NCI-H510A (cell line): ENCODE measurements at places on chromosomes 3 and 15.

- no peak for DNase-seq
Observed at GRCh38 chr3:115680803-115681345, 57.6 kb downstream of the GAP43 start.

- no peak for DNase-seq
Observed at GRCh38 chr3:106093616-106094015, 224.8 kb upstream of the CBLB start.

DNA sequence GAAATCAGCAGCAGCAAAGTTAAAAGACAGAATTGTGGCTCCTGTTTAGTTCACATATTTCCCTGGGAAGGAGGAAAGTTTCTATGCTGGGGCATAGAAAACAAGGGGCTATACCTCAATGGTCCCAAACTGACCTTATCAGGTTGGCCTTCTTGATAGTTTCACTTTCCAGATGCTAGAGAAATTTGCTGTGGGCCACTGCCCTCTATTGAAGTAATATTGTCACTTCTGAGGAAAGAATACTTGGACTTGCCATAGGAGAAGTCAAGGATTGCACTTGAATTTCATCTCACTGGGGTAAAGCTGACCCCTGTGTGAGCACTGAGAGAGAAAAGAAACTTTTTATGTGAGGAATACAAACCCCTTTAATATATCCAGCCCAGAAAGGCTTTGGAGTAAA, 49.3 kb upstream of the XCR1 start:
- no peak for DNase-seq

DNA sequence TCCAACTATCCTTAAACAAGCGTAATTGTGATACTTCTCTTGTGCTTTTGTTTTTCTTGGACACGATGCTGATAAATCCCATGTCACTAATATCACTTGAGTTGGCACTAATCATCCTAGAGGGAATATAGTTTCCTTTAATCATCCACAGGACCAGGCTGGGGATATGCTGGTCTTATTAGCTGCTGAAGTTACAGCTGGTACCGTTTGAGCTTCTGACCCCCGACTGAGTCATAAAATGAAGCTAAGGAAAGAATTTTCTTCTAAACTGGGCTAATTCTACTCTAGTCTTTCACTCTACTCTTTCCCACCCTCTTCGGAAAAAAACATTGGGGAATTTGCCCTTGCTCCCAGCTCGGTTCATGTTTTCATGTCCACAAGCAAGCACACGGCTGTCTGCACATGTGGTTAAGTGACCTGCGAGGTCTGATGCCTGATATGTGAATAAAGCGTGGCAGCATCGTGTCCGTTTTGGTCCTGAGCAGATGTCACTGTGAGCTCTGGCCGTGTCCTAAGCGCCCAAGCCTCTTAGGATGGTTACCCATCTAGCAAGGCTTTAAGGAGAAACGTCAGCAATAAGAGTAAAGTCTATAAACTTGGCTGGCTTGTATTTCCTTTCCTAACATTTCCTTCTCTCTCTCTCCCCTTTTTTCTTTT, 223.7 kb downstream of the ITPR1 start:
- DNase-seq: no peak

DNA sequence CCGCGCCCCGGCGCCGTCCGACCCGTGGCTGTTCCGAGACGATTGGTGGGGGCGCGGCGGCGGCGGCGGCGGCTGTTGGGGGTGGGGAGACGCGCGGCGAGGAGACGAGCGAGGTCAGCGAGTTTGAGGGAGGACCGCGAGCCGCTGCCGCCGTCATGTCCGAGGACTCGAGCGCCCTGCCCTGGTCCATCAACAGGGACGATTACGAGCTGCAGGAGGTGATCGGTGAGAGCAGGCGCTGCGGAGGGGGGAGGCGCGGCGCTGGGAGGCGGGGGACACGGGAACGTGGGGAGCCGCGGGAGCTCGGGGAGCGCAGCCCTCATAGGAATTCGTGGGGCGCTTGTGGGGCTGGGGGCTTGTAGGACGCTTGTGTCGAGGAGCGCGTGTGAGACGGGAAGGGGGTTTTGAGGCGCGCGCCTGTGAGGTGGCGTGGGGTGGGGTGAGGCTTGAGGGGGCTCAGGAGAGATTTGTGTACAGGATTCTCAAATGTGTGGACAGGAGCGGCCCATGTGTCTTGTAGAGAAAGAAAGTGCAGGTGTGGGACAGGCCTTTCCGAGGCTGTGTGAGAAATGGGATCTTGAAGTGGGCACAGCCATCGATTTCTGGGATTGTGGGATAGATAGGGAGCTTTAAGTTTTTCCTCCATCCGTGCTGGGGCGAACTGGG, 518 bp downstream of the OXSR1 start:
- no peak for DNase-seq

DNA sequence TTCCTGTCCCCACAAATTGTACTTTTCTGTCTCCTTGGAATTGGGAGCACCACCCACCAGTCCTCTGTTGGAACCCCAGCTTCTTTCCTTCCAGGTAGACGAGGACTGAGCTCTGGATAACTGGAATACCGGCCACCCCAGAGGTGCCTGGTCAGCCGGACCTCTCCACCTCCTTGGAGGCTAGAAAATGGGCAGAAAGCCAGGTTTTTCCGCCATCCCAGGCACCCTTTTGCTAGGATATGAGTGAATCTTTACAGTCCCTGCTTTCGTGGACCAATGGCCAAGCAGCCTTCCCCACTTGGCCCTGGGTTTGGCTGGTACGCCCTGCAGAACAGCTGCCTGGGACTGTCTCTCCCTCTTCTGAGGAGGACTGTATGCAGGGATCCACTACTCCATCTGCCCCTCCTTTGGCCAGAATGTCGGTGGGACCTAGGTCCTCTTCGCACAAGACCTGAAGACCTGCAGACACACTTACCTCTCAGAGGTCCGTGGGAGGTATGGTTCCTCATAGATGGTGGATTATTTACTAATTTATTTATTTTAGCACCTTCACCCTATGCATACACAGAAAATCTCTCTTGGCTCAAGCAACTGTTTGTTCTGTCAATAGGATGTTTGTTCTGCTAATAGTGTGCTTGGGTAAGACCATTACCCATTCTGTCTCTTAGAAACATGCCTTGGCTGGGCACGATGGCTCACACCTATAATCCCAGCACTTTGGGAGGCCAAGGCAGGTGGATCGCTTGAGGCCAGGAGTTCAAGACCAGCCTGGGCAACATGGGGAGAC, 8.6 kb upstream of the CHAC1 start:
- DNase-seq: no peak

DNA sequence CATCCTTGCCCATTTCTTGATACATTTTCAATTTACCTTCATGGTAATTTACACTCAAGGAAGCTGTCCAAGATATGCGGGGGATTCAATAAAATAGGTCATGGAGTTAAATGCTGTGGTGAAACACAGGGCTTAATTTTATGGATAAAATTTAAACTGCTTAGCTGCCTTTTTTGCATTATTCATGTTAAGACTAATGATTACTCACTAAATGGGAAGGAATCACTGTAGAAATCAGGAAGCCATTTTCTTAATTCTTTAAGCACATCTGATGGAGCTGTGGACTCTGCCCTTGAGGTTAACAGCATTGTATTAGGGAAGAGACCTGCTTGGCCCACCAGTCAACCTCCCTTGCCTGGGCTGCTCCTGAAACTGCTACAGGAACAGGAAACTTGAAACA, 62.5 kb upstream of the RBP1 start:
- no peak for DNase-seq

- no peak for DNase-seq
Observed at GRCh38 chr15:65006876-65007275, 17.2 kb upstream of the SPG21 start.

DNA sequence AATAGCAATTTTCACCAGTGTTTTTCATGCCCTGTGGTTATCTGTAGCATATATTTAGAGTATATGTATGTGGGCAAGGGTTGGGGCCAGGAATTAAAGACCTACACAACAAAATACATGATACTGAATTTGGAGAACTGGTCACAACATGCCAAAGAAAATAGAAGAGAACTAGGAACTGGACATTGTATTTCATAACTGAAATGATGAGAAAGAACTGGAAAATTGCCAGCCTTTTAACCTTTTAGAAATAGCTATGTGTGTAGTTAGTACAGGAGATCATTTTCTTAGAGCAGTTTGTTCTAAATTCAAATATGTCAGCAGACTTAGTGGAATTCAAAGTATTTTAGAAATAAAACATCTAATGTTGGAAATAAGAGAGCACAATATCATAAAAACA, 227.1 kb upstream of the CGNL1 start:
- DNase-seq: no peak

DNA sequence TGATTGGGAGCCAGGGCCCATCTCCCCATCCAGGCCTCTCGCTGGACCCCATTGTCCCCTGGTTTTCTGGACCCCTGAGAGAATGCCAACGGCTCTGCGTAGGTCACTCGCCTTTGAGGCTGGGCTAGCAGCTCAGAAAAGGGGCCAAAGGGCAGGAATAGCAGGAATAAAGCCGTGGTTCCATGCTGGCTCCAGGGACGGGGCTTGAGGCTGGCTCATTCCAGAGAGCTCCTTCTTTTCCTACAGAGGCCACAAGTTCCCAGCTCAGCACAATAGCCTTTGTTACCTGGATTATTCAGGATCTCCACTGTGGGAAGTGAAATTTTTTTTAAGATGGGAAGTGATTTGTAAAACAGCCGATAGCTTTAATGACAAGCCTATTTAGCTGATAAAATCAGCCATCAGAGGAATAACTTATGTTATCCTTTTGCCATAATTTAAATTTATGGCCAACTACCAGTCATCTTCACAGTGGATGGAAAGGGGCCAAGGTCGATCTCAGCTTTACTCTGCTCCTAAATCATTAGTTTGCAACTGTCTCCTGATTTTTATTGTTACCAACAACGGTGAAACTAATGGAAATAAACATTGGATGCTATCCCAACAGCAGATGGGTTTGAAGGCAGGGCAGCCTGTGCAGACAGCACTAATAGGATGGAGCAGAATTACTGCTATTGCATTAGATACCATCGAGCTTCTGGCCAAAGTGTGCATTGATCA, 124.3 kb downstream of the TMEM266 start:
- no peak for DNase-seq

- DNase-seq: no peak
Observed at GRCh38 chr3:100400419-100400779, 490 bp downstream of the TOMM70 start.

DNA sequence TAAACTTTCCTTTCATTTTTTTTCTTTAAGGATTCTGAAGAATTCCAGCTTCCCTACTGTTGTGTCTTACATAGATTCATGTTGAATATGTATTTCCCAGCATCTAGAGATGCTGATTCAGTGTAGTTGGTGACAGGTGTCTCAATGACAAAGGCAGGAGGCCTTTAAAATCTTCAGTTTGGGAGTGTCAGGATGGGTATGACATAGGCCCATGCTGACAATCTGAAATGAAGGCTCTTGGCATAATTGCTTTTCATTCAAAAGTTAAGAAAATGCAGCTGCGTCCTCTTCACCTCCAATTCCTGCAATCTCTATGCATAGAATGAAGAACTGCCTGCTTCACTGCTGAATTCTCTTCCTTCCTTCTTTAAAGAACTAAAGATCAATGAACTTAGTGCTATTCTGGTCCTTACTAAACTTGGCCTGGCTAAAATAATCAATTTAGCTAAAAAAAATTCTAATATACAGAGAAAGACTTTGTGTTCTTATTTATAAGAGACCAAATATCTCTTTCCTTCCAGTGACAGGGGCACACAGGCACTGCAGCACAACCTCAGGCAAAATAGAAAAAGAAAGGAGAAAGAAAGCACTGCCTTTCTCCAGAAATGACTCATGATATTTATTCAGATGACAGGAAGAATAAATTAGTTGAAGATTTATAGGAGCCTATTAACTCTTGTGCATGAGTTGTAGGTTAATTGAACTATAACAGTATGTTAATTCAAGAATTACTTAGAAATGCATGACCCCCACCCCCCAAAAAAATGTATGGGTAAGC, 152.6 kb upstream of the GBE1 start:
- DNase-seq: no peak

- DNase-seq: no peak
Observed at GRCh38 chr3:194089357-194090177, 46.4 kb upstream of the HES1 start.

DNA sequence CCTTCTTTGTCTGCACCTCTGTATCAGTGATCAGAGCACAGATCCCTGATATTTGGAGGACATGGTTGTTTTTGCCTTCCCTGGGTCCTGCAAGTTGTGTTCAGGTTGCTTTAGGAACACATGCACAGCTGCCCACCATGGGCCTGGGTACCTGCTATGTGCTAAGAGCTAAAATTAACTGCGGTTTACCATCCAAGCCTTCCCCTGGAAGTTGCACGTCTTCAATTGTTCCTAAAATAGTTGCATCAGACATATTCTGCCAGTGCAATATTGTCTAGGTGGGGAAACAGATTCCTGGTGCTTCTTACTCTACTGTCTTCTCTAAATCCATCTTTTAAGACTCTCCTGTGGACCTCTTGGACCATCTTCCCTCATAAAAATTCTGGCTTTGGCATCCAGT, 80.9 kb downstream of the PDE8A start:
- no peak for DNase-seq

GRCh38 chr15:100570735-100571313, 31.2 kb downstream of the LINS1 start:
- DNase-seq: no peak

DNA sequence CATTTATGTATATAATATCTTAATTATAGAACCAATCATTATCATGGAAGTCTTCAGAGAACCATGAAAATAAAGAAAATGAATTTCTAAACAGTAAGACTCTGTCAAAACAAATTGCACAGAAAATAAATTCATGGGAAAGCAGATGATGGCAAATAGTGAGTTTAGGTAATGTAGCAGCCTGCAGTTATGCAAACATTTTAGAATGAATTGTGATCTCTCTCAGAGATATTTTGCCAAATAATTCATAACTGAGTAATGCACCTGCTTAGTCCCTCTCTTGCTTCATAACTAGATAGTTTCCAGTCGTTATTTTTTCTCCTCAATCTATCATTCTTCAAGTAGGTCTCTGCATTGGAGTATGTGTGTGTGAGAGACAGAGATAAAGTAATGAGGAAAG, 492.7 kb upstream of the THBS1 start:
- DNase-seq: no peak

DNA sequence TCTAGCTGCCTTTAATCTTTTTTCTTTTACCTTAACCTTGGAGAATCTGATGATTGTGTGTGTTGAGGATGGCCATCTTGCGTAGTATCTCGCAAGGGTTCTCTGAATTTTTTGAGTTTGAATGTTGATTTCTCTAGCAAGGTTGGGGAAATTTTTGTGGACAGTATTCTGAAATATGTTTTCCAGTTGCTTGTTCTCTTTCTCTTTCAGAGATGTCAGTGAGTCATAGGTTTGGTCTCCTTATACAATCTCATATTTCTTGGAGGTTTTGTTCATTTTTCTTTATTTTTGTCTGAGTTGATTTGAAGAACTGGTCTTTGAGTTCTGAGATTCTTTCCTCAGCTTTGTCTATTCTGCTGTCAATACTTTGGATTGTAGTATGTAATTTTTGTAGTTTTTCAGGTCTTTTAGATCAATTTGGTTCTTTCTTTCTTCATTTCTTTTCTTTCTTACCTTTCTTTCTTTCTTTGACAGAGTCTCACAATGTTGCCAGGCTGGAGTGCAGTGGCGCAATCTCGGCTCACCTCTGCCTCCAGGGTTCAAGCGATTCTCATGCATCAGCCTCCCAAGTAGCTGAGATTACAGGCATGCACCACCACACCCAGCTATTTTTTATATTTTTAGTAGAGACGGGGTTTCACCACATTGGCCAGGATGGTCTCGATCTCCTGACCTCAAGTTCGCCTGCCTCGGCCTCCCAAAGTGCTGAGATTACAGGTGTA, 366.4 kb upstream of the RASGRP1 start:
- no peak for DNase-seq

- no peak for DNase-seq
Observed at GRCh38 chr15:39302936-39303335, 277.9 kb upstream of the THBS1 start.

- no peak for DNase-seq
Observed at GRCh38 chr15:98226578-98226977, 266.1 kb downstream of the ARRDC4 start.

- no peak for DNase-seq
Observed at GRCh38 chr3:119894195-119894594, 112.3 kb downstream of the NR1I2 start.
